HCT116 (cell line): ENCODE measurements at places on chromosomes 4 and X. TPM values are rescaled to one million over a fixed set of nuclear protein-coding genes. Genes with fewer than 3 reads are reported as not detected.
A peak's percentile ranks its signal among the peaks of the same experiment; 100 is the strongest.

GRCh38 chrX:126342859-126343258, 176.8 kb upstream of the DCAF12L2 start:
- no peak for DNase-seq

- no peak for DNase-seq
Measured at GRCh38 chr4:81923140-81923539, 450.7 kb downstream of the HNRNPD start.

- no peak for DNase-seq
Measured at GRCh38 chrX:119870626-119871131, 854 bp downstream of the RNF113A start.

- no peak for DNase-seq
Measured at GRCh38 chr4:36891971-36892370, 352.6 kb upstream of the NWD2 start.

GRCh38 chrX:153465691-153466380, 4.5 kb downstream of the HAUS7 start:
- no peak for DNase-seq

GRCh38 chrX:24321741-24322395, 8.0 kb upstream of the SUPT20HL2 start:
- no peak for DNase-seq

DNA sequence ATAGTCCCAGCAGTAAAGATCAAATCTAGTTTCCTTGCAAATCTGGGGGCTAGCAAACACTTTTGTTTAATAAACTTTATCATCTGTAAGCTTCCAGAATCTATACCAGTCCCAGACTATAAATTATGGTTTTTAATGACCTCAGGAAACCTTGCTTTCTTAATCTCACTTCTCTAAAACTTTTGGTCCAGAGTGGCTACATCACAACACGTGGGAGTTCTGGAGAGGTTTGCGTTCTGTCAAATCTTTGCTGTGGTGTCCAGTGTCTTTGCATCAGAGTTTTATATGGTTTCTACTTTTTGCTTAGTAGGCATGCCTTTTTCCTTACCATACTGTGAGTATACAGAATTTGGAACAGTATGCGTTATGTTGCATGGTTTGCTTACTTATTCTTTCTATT, 193.9 kb downstream of the ANK2 start:
- no peak for DNase-seq

DNA sequence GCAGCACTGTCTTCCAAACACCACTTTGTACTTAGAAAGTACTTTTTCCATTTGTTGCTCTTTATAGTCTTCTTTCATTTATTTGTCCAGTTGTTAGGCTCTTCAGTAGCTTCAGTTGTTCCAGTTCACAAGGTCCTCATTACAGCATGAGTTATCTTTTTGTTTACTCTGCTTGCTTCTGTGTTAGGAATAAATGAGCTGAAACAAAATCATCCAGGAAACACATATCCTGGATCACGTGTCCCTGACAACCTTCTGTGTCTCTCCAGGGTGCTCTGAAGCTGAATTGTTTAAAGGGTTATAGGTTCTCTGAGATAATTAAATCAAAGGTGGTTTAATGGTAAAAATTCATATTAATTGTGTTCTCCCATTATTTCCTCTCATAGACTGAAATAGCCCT, 19.9 kb upstream of the KLHL8 start:
- DNase-seq: no peak

DNA sequence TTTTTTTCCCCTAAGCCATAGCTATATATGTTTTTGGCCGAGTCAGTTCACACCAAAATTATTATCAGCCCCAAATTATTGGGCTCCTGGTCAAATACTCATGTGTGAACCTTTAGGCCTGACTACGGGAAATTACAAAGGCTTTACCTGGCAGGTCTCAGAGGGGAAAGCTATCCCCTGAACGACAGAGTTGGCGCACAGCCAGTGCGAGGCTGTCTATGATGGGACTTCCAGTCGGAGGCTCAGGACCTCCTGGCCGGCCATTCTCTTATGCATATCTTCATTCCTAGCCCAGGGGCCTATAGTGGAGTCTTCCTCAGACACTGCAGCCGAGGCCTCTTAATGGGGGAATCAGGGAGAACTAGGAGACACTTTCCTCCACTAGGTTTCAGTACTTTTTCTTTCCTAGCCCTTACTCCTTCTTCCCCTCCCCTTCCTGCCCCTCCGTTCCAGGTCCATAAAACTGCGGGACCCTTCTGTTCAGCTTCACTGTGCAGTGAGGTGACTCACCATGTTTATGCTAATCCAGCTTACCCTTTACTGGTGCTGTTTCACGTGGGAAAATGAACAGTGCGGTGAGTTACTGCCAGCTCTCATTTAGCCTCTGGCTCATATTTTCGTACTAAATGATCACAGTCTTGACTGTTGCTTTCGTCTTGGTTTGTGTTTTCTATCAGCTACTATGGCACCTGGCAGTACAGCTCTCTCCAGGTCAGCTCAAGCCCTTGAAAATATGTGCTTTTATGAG, 533.9 kb downstream of the FSTL5 start:
- DNase-seq: no peak

DNA sequence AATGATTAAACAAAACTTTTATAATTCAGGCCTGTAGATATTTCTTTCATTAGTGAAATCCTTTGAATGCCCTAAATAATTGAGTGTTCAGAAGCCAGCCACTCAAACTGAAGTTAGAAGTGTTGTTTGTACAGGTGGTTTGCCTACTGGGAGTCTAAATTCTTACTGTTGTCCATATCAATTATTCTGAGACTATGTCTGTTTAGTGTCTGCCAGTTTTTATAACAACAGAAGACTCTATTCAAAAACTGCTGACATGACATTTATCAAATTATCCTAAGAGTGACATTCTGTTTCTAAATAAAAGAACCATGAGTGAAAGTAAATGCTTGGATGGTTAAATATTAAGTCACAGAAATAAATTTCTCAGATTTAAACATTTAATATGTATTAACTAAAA, 375.1 kb downstream of the FAT4 start:
- DNase-seq: no peak

DNA sequence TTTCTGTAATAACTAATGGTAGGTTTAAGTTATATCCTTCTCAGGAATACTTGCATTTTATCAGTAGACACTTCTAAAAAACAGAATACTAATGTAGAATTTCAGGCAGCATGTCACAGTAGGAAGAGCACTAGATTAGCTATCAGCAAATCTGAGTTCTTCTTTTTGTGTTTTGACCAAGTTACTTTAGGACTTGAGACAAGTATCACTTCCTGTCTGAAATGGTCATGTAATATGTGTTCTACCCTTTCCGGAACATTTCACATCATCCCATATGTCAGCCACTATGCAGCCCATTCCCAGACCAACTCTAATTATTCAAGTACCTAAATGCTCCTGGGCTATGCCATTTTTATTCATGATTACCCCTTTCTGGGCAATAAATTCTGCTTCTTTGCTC, 401.8 kb upstream of the RPS6KA3 start:
- no peak for DNase-seq

- no peak for DNase-seq
Measured at GRCh38 chr4:152257601-152258066, 278.3 kb downstream of the FBXW7 start.

DNA sequence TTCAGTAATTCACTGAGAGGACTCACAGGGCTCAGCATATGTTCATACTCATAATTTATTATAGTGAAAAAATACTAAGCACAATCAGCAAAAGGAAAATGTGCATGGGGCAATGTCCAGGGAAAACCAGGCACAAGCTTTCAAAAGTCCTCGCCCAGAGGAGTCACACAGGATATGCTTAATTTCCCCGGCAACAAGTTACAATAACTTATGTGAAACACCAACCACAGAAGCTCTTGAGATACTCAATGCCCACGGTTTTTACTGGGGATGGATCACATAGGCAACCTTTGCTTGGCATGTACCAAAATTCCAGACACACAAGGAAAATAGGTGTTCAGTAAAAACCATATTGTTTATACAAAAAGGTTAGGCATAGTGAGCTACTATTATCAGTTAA, 38.5 kb upstream of the STPG2 start:
- no peak for DNase-seq

- DNase-seq: no peak
Measured at GRCh38 chr4:54783402-54784110, 125.8 kb downstream of the KIT start.

DNA sequence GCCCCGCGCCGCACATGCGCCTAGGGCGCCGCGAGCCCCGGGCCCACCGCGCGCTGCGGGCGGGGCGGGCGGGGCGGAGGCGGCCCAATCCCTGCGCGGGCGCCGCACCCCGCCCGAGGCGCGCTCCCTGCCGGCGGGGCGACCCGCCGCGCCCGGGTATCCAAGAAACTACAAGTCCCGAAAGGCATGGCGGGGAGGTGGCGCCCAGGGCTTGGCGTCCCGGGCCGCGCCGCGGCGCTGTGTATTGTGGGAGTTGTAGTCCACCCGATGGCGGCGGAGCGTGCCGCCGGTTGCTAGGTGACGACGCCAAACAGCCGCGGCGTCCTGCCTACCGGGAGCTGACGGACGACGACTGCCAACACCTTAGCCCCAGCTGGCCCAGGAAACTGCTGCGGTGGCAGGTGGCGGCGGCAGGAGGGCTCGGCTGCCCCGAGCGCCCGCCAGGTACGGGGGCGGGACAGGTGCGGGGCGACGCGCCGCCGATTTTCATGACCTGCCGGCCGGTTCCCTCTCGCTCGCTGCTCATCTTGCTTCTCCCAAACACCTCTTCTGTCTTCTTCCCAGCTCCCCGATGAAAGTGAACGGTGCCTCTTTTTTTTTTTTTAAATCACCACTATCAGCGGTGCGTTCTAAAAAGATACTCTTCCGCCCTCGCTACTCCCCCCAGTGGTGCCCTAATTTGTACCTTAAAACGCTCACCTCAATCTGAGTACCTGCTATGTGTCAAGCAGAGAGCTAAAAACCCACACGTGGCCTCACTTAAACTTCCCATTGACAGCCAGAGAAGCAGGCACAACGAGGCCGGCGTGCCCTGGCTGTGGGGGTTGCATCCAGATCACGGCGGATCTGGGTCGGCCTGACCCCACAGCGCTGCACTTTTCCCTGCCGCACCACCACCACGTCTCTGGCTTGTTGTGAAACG, at the start of gene CFAP99:
Gene CFAP99, plus strand, starts transcription at position 306 of the 922 bp plus-strand sequence.
- DNase-seq: peak; percentile 91

DNA sequence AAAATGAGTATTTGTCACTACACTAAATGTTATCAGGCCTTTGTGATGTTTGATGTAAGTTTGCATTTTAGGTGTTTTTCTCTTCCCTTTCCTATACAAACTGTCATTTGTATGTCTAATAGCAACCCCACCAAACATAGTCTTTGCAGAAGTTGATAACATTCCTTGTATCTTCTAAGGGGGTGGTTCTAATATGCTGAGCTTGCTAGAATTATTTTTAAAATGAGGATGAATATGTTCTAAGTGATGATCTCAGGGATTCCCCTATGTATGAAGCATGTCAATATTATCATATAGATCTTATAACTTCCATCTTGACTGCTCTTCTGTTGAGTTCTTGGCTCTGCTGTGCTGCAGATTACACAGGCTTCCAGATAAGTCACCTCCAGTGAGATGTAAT, 3.1 kb downstream of the CHM start:
- no peak for DNase-seq

- DNase-seq: no peak
Measured at GRCh38 chrX:10016519-10017132, 49.5 kb downstream of the CLDN34 start.

DNA sequence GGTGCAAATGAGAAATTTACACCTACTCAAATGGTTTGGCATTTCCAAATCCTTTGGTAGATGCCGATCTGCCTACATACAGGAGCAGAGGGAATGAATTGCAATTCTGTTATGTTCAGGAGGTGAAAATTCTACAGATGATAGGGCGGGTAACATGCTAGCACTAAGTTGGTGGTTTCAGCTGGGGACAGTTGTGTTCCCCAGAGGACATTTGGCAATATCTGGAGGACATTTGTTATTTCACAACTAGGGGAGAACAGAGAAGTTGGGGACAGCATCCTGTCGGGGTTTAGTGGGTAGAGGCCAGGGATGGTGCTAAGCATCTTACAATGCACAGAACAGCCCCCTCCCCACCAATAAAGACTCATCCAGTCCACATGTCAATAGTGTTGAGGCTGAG, 96.5 kb upstream of the PUDP start:
- no peak for DNase-seq

GRCh38 chr4:48015216-48015615, 1.3 kb downstream of the CNGA1 start:
- DNase-seq: no peak

DNA sequence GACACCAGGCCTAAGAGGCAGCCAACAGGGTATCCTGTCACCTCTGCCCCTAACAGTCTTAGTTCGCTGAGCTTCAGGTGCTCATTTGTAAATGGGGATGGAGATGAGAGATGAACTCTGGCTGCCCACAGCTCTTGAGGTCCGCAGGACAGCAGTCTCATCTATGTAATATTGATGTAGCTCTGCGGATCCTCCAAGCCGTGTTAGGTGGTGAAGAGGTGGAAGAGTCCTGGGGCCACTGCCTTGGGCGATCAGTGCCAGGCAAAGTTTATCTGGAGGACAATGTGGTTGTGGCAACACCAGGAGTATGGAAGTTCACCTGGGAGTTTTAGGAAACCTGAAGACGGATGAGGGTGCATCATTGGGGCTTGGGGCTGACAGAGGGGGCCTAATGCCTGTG, 13.4 kb downstream of the TRO start:
- DNase-seq: no peak

DNA sequence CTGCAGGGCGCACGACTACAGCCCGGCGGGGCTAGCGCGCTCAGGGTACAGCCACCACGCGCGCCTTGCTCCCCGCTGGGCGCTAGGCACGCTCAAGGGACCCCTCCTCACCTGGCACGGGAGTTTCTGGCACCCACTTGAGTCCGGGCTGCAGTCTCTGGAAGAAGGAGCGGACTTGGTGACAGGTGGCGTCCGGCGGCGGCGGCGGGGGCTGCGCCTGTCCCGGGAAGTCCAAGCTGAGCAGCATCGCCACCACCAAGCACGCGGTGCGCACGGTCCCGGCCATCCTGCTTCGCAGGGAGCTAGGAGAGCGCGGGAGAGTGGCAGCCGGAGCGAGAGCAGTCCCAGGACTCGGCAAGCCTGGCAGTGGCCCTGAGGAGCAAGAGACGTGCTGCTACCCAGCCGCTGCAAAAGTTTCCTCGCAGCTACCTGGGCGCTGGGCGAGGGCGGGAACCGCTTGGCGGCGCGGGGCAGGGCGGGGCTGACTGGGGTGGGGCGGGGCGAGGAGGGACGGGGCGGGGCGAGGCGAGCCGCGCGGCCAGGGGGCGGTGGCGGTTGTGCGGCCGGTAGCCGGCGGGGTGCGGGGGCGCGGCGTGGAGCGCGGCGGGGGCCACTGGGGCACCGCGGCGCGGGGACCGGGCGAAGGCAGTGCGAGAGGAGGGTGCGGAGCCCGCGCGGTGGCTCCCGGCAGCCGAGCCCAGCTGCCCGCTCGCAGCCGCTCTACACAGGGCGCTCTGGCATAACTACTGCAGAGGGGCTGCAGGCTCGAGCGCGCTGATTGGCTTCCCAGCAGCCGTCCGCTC, at the start of gene GPC3:
Gene GPC3, minus strand, starts transcription at position 431 of the 803 bp plus-strand sequence.
- no peak for DNase-seq

The ATP8A1 gene
- 1.9 TPM for total RNA-seq

The SPANXN3 gene
- not detected for total RNA-seq

The P2RY8 gene
- total RNA-seq: 0.44 TPM

The SSX2B gene
- total RNA-seq: 0.42 TPM

The TDO2 gene
- 0.27 TPM for total RNA-seq

The NAT8L gene
- total RNA-seq: 9.2 TPM

The TMEM184C gene
- total RNA-seq: 24.6 TPM

The PSMD10 gene
- 55.5 TPM for total RNA-seq
